ENCODE measurements at places on chromosomes 4 and X.

GRCh38 chr4:95889662-95890061, 49.8 kb downstream of the PDHA2 start:
- DNase-seq: no peak

- DNase-seq: no peak
Measured at GRCh38 chrX:84735025-84735424, 232.8 kb upstream of the HDX start.

GRCh38 chrX:95662200-95662599, 1022.4 kb upstream of the DIAPH2 start:
- no peak for DNase-seq

- no peak for DNase-seq
Measured at GRCh38 chrX:13339607-13340006, 19.8 kb upstream of the ATXN3L start.

GRCh38 chrX:44400161-44400560, 56.7 kb upstream of the EFHC2 start:
- no peak for DNase-seq

GRCh38 chrX:44343412-44344141, at the start of gene EFHC2:
Gene EFHC2, minus strand, starts transcription at chrX:44343672. Its CDS starts 84 bp downstream, at chrX:44343588.
- DNase-seq: no peak

GRCh38 chr4:16227462-16227868, 1.2 kb upstream of the TAPT1 start:
- no peak for DNase-seq

- DNase-seq: no peak
Measured at GRCh38 chr4:108635070-108635655, 14.8 kb downstream of the RPL34 start.
